ENCODE measurements at places on chromosomes 5 and 9.
A peak's percentile ranks its signal among the peaks of the same experiment; 100 is the strongest.

GRCh38 chr9:127876764-127877562 lies 512 bp downstream of the AK1 start:
- DNase-seq: no peak

DNA sequence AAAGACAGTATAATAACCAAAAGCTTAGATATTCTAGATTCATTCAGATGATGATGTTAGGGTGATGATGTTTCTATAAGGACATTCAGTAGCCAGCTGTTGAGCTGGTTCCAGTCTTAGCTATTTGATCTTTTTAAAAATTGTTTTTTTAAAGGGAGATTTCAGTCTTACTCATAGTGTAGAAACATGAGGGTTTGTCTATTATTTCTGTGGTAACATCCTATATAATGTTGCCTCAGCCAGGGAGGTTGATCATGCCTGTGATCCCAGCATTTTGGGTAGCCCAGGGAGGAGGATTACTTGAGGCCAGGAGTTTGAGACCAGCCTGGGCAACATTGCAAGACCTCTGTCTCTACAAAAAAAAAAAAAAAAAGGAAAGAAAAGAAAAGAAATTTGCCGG lies 167.8 kb downstream of the DOCK2 start:
- DNase-seq: no peak

GRCh38 chr9:33170464-33171415 lies 3.6 kb upstream of the B4GALT1 start:
- DNase-seq: peak; percentile 57

- DNase-seq: peak; percentile 42
Observed at GRCh38 chr5:133873449-133873848, 95.0 kb downstream of the C5orf15 start.

GRCh38 chr9:14936491-14936890 lies 26.3 kb upstream of the FREM1 start:
- no peak for DNase-seq

DNA sequence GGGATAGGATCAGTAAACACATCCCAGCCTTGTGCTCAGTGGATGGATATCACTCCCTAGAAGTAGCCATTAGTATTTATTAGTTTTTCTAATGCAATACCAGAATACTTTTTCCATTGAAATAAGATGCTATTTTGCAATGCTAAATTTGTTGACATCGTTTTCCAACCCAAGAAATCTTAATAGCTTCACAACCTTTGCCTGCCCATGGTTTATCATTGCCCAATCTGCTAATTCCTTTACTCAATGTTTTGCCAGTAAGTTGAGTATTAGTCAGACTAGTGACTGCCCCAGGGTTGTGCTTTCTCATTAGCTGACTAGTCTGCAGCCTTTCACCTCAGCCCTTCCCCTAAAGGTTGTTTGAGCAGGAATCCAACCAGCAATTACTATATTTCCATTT lies 62.9 kb downstream of the NREP start:
- no peak for DNase-seq

- DNase-seq: peak; percentile 64
Observed at GRCh38 chr5:102654559-102655349, 100.4 kb upstream of the PAM start.

- DNase-seq: no peak
Observed at GRCh38 chr5:143153332-143154119, 250.0 kb downstream of the NR3C1 start.

GRCh38 chr9:124500028-124500795 lies 7.0 kb downstream of the NR5A1 start:
- DNase-seq: no peak

DNA sequence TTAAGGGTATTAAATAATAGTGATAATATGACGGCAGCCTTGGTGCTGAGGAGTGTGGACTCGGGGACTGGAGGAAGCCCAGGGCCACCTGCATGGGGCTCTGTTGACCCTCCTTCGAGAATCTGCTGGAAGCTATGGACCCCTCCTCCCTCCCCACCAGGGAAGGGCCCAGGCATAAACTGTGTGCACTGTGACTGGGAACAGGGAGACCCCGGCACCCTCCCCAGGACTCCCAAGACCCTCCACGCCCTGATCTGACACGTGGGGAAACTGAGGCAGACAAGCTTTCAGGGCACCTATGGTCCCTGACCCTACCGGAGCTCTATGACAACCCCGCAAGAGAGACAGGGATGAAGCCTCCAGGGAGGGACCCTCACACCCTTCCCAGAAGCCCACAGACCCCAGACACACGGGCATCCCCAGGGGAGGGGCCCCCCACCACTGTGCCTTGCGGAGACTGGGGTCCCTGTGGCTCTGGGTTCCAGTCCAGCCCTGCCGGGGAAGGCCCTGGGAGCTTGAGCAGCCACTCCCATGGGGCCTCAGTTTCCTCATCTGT lies 6.5 kb upstream of the EGFL7 start:
- no peak for DNase-seq

DNA sequence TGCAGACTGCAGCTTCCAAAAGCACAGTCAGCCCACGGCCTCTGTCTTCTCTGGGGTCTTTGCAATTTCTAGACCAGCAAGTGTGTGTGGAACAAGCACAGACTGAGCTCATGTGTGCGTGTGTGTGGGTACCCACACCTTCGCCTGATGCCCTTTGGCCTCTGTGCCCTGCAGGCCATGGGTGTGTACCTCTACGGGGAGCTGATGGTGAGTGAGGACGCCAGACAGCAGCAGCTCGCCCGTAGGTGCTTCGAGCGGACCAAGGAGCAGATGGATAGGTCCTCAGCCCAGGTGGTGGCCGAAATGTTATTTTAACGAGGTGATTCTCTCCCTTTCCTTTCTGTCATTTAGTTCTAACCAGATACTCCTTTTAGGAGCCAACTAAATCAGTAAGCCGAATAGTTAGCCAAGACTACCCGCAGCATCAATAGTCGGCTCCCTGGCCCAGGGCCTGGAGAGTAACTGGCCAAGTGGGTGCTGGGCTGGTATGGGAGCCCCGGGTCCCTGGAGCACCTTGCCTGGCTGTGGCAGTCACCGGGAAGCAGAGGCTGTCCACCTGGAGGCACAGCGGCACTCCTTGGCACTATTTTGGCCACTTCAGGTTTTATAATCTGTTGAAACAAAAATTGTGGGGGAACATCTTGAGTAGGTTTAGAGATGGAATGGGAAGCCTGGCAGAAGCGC lies 235.0 kb downstream of the FANCC start:
- DNase-seq: no peak

GRCh38 chr9:137444106-137444790 lies 3.1 kb upstream of the ENTPD8 start:
- no peak for DNase-seq

- DNase-seq: no peak
Observed at GRCh38 chr5:15679161-15679560, 179.2 kb downstream of the FBXL7 start.

DNA sequence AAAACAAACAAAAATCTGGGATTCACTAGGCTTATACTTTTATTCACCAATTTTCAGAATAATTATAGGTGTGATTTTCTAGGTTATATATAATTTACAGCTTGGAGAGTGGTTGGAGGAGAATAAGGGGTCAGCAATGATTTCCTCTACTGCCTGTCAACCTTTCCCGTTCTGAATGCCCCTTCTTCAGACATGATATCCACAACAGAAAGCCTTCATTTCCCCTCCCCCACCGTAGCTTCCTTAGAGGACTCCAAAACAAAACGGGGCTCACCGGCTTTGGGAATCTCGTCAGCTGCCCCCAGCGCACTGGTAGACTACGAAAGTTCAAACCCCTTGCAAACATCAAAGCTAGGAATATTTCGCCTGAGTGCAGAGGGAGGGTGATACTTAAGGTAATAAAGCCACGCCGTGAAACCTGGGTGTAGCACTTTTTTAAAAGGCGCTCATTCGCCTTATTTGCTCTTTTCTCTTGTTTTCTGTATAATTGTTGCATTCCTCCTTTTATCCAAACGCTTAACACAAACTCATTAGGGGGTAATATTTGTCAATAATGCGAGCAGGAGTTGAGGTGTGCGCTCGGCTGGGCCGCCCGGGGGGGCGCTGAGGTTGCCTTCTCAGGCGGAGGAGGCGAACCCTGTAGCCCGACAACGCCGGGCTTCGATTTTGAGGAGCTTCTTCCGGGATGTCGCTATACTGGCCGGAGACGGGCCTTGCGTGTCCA lies 2.4 kb downstream of the OTP start:
- DNase-seq: no peak

- no peak for DNase-seq
Observed at GRCh38 chr5:172686111-172686510, 45.0 kb downstream of the NEURL1B start.

DNA sequence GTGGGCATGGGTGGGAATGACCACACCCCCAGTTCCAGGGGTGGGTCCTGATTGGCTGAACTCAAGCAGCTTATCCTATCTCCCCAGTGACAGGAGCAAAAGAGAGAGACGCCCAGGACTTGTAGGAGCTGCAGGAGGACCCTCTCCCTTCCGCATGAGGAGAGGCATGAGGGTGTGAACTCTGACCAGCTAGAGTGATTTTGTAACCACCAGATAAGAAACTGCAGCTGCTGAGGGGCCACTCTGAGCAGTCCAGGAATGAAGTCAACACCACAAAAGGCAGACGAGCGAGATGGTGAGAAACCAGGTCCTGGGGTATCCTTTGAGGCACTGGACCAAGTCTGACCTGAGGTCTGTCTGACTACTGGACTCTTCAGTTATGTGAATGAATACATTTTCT lies 521.9 kb downstream of the BNC2 start:
- no peak for DNase-seq

- DNase-seq: no peak
Observed at GRCh38 chr5:78801413-78801812, 152.8 kb upstream of the LHFPL2 start.

GRCh38 chr5:143041461-143041860 lies 271.3 kb downstream of the ARHGAP26 start:
- no peak for DNase-seq

GRCh38 chr5:73135429-73136054 lies 15.2 kb downstream of the TMEM171 start:
- no peak for DNase-seq

- no peak for DNase-seq
Observed at GRCh38 chr9:14153310-14153720, 160.6 kb downstream of the NFIB start.

DNA sequence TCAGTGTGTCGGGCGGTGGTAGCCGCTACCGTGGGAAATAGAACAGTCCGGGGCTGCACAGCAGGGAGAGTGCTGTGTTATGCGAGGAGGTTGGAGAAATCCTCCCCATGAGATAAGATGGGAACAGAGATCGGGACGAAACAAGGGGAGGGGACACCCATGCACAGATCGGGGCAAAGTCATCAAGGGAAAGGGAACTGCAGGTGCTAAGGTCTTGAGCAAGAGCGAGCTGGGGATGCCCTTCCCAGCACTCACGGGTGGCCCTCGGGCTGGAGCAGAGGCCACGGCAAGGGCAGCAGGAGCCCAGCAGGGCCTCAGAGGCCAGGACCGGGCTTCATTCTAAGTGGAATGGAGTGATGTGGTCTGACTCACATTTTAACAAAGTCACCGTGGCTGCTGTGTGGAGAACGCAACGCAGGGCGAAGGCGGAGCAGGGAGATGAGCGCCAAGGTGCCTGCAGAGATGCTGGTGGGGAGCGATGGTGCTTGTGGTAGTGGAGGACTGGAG lies 7.7 kb downstream of the IL13 start:
- DNase-seq: no peak

DNA sequence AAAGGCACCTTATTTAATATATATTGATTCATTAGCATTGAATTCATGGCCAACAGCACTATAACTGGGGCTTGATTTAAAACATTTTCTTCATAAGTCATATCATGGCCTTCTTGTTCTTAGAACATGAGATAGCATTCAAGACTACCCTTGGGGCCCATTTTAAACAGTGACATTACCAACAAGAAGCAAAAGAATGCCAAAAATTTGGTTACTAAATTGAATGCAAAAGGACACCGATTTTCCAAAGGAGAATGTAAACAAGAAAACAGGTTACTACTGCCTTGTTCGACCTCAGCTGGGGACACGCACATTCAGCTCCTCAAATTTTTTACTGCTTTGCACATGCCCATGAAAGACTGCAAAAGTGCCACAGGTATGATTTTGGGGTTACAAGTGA lies 219.4 kb upstream of the TLE4 start:
- no peak for DNase-seq

DNA sequence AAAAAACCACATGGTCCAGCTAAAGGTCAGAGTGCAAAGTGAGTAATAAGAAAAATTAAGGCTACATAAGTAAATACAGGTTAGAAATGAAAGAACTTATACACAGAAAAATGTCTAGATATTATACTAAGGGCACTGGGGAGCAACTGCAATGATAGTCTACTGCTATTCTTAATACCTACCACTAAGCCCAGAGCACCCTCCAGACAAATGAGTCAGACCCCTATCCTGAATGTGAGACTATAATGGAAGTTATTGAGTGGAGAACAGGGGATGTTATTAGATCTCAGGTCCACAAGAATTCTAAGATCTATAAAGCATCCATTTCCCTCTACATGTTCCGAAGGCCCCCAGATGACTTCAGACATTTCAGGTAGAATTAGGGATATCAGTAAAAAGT lies 438.3 kb downstream of the PRELID2 start:
- DNase-seq: no peak

DNA sequence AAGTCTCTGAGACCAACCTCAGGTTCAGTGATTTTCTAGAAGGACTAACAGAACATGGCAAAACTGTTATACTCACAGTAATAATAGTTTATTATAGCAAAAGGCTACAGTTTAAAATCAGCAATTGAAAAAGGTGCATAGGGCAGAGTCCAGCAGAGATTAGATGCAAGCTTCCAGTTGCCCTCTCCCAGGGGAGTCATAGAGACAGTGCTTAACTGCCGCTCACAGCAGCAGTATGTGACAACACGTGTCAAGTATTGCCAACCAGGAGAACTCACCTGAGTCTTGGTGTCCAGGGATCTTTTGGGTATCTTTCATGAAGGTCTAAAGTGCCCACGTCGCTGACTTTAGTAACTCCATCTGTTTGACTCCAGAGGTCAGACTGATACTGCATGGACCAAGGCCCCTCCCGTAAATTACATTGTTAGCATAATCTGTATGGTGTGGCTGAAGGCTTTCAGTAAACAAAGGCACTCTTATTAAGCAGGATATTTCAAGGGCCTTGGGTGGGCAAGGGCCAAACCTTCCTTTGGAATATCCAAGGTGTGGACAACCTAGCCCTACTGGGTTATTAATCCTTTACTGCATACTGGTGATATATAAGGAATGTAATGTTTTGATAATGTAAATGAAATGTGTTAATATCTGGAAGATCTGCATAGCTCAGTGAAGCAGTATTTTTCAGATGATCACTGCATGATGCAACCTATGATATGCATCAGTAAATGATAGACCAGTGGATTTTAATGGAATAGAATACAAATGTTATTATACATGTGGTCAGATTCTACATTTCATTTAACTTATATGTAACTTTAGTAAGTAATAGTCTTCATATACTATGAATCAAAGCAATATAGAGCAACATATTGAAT lies 44.0 kb downstream of the RASA1 start:
- no peak for DNase-seq

GRCh38 chr9:6894135-6894534 lies 136.4 kb downstream of the KDM4C start:
- DNase-seq: no peak

GRCh38 chr5:8382456-8382855 lies 513.5 kb downstream of the MTRR start:
- no peak for DNase-seq

- no peak for DNase-seq
Observed at GRCh38 chr5:415928-416635, 26.9 kb upstream of the EXOC3 start.

GRCh38 chr9:91378695-91379127 lies 17.0 kb upstream of the AUH start:
- no peak for DNase-seq

Data from NCI-H345 (cell line).